ENCODE measurements at places on chromosomes 3 and 15.

DNA sequence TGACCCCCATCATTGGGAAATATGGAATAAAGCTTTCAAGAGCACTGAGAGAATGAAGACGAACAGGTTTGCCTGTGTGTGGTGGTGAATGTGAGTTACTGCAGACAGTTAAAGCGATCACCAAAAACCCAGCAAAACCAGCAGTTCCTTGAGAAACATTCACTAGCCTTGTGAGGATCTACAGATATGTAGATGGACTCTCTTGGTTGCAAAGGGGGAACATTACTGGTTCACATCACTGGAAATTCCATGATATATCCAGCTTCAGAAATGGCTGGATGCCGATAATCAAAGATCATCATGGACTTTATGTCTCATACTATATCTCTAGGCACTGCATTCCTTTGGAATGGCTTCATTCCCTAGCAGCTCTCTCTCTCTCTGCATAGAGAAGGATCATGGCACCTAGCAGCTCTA, 10.2 kb upstream of the HERC1 start:
- ATAC-seq = no peak

DNA sequence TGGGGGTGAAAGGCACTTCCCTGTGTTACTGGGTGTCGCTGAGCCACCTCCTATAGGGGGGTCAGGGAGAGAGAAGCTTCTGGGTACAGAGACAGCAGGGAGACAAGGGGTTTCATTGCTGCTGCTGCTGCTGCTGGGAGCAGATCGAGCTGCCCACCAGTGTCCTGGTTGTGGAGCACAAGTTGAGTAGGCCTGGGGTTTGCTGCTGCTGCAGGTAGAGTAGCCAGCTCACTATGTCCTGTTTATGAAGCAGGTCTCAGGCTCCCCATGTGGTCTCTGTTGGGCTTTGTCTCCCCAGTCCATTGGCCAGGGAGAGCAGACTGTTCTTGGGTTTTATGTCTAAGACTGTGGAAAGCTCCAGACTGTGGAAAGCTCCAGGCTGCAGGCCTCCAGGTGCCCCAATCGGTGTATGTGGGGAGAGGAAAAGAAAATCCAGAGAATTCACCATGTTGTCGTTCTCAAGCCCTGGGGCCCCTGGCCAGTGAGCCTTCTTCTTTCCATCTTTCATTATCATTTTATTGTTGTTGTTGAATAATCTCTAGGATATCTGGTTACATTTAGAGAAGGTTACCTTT, 157.8 kb downstream of the ADAMTS17 start:
- ATAC-seq = no peak

GRCh38 chr15:55900019-55900418, 93.4 kb downstream of the NEDD4 start:
- no peak for ATAC-seq

- no peak for ATAC-seq
Measured at GRCh38 chr15:28991236-28992171, 105.7 kb downstream of the APBA2 start.

- no peak for ATAC-seq
Measured at GRCh38 chr3:15903164-15903563, 105.4 kb upstream of the ANKRD28 start.

GRCh38 chr3:61669668-61670299, 108.4 kb downstream of the PTPRG start:
- ATAC-seq = peak; percentile 73

GRCh38 chr3:33665294-33665693, 52.8 kb downstream of the CLASP2 start:
- peak; percentile 39 for ATAC-seq

DNA sequence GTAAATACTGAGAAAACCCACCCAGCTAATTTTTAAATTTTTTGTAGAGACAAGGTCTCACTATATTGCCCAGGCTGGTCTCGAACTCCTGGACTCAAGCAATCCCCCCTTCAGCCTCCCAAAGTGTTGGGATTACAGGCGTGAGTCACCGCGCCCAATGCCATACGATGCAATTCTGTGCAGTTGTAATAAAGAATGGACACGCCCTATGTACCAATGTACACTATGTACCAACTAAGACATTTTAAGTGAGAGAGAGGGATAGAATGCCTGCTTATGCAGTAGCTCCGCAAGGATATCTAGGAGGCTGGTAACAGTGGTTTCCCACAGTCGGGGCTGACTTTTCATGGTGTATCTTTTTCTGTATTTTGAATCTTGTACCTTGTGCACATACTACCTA, 14.6 kb downstream of the ZNF710 start:
- no peak for ATAC-seq

- no peak for ATAC-seq
Measured at GRCh38 chr15:51044037-51044727, 50.5 kb downstream of the TNFAIP8L3 start.

DNA sequence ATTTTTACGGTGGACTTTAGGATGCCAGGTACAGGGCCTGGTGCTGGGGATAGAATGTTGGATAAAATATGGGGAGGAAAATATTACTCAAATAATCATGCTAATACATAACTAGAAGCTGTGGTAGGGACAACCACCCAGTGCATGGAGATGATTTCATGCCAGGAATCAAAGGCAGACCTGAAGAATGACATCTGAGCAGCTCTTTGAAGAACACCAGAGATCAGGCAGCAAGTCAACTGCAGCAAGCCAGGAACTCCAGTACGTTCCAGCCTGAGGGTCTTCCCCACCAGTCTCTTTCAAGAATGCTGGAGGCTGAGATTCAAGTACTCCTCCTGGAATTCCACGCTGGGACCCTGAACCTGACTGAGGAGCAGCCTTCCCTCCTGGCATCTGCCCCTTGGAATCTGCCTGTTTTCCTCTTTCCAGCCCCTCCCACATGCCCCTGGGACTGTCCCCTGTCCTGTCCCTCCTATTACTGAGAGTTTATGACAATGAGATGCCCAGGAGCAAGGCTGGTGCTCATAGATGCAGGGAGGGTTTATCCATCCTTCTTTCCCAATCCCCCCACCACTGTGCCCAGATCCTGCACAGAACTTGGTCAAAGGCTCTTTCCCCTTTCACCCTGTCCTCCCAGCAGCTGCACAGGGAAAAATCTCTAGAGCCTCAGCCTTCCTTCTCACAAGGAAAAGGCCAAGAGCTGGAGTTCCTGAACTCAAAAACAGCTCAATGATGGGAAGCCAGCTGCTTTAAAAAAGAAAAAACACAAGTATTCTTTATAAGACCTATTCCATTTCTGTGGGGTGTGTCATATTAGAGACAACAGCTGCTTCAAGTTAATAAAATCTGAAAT, 68.0 kb downstream of the PDZRN3 start:
- ATAC-seq = no peak

GRCh38 chr15:54571576-54571975, 593.3 kb downstream of the UNC13C start:
- peak; percentile 39 for ATAC-seq

DNA sequence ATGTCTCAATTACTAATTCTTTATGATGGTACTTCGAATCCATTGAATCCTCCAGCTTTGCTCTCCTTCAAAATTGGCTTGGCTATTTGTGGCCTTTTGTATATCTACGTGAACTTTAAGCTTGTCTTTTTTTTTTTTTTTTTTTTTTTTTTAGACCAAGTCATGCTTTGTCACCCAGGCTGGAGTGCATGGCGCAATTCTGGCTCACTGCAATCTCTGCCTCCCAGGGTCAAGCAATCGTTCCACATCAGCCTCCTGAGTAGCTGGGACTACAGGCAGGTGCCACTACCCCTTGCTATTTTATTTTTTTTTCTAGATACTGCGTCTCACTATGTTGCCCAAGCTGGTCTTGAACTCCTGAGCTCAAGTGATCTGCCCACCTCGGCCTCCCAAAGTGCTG, 7.7 kb upstream of the DIPK2A start:
- ATAC-seq = no peak

DNA sequence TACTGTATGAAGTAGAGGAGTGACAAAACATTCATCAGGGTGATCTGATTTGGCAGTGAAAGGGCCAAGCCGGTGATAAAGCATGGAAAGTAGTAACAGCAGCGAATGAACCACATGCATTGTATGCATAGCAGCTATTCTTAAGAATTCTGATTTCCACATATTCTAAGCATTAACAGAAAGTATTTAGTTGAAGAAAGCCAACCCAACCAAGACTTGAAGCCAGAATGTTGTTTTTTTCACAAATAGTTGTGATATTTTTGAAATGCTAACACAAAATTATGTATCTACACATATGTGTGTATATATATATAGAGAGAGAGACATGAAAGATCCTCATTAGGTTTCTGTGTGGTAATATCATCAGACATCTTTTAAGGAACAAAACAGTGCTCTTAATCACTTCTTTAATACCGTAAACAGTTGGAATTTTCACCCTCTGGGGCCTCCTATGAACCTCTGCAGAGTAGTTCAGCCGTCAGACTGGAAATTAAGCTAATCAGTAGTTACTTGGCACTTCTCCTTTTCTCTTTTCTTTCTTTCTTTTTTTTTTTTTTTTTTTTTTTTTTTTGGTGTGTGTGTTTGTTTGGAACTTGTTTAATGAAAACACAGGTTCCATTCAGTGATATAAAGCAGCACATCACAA, 139.6 kb downstream of the CMSS1 start:
- ATAC-seq = no peak

DNA sequence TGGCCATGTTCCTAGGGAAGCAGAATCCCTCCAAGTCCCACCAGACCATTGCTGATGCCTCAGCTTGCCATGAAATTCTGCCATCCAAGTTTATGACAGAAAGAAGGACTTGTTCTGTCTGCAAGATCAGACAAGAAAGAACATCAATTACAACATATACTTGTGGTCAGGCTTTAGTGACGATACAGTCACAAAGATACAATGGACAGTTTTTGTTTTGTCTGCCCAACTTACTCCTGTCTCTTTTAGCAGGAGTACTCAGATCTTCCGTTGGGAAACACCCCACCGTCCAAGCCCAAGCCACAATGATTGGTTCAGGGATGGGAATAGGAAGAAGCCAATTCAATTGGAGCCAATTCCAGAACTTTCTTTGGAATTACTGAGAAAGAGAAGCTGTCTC, 15.7 kb downstream of the KLHL6 start:
- no peak for ATAC-seq

- ATAC-seq = peak; percentile 22
Measured at GRCh38 chr3:195849322-195850074, 37.8 kb upstream of the MUC4 start.

- no peak for ATAC-seq
Measured at GRCh38 chr15:35064576-35065190, 20.4 kb downstream of the NANOGP8 start.

- no peak for ATAC-seq
Measured at GRCh38 chr3:123635717-123636116, 50.9 kb upstream of the HACD2 start.

GRCh38 chr3:38214560-38214959, 49.2 kb downstream of the OXSR1 start:
- no peak for ATAC-seq

GRCh38 chr15:50112488-50113186, 6.4 kb downstream of the ATP8B4 start:
- ATAC-seq = no peak

DNA sequence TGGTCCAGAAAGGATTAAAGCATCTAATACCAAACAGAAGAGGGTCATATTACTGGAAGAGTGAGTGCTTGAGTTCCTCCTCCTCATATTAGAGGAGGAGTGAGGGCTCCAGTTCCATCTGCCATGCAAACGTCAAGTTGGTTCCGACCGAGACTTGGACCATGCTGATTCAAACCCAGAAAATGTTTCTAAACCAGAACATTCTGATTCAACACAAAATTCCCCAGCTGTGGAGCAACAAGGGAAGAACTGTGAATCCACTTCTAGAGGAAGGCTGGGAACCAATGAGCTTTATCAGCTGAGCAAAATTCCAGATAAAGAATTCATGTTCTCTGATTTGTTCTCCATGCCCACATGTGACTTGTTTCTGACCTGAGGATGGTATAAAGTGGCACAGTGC, 135.6 kb upstream of the WNT5A start:
- ATAC-seq = no peak

- ATAC-seq = no peak
Measured at GRCh38 chr3:13795816-13796215, 84.1 kb downstream of the WNT7A start.

- no peak for ATAC-seq
Measured at GRCh38 chr15:64583519-64583918, 123.1 kb downstream of the ZNF609 start.

- ATAC-seq = peak; percentile 55
Measured at GRCh38 chr3:119538772-119539171, 20.6 kb downstream of the CD80 start.

DNA sequence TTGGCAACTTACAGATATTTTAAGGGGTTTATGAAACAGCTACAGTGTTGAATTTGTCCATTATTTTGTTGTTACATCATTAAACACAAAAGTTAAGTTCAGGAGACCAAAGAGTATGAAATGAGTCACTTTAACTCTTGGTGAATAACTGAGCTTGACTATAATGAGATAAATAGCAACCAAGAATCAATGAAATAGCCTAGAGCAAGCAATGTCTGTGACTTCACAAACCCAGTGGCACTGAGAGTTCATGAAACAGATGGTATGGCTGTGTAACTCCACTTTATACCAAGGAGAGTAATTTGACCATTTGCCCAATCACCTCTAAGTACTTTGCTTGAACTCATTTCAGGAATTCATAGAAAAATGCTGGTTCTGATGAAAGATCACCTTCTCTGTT, 169.6 kb upstream of the GADL1 start:
- no peak for ATAC-seq

- ATAC-seq = no peak
Measured at GRCh38 chr15:68340726-68341671, 63.5 kb downstream of the FEM1B start.

- ATAC-seq = no peak
Measured at GRCh38 chr3:192449036-192449435, 278.3 kb downstream of the FGF12 start.

GRCh38 chr3:49492969-49493368, 22.9 kb downstream of the DAG1 start:
- ATAC-seq = no peak

GRCh38 chr3:159796744-159797143, 191.9 kb upstream of the IL12A start:
- ATAC-seq = no peak

GRCh38 chr3:126827121-126827520, 123.1 kb downstream of the CHCHD6 start:
- ATAC-seq = no peak

DNA sequence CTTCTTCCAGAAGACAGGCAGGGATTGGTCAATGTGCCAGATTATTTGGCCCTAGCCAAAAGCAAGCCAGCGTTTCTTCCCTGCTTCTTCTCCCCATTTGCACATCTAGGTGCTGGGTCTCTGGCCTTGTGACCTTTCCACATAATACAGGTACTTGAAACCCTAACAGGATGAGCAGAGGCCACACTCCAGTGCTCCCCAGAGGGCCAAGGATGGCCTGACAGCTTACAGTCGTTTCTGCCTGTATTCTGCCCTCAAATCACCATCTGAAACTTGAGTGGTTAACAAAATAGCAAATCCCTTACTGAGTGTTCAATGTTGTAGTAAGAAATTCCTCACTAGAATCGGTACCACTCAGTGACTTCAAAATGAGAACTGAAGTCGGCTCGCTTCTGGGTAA, 29.1 kb downstream of the MKRN2 start:
- peak; percentile 71 for ATAC-seq

- no peak for ATAC-seq
Measured at GRCh38 chr3:8416965-8417364, 84.7 kb upstream of the LMCD1 start.
